ENCODE measurements at places on chromosomes 2 and 18. TPM values are rescaled to one million over a fixed set of nuclear protein-coding genes. Genes with fewer than 3 reads are reported as not detected.
A peak's percentile ranks its signal among the peaks of the same experiment; 100 is the strongest.

The CHRND gene
- 0.72 TPM for polyA plus RNA-seq

The C1GALT1C1L gene
- polyA plus RNA-seq = 4.2 TPM

The KRTCAP3 gene
- polyA plus RNA-seq = 7.4 TPM

The PMAIP1 gene
- polyA plus RNA-seq = 3.4 TPM

The TXNL1 gene
- polyA plus RNA-seq = 108 TPM

The GREB1L gene
- 2.1 TPM for polyA plus RNA-seq

The TSPYL6 gene
- 0.13 TPM for polyA plus RNA-seq

The CYP26B1 gene
- 14.8 TPM for polyA plus RNA-seq

The NPPC gene
- 0.59 TPM for polyA plus RNA-seq

The ANKRD29 gene
- 1.7 TPM for polyA plus RNA-seq

The CYP27C1 gene
- 6.6 TPM for polyA plus RNA-seq

The AFF3 gene
- polyA plus RNA-seq = 26.6 TPM

The TUBB8B gene
- 0.76 TPM for polyA plus RNA-seq

- no peak for DNase-seq
These were observed 217.1 kb upstream of the CYRIA start for GRCh38 chr2:16882706-16883105.

DNA sequence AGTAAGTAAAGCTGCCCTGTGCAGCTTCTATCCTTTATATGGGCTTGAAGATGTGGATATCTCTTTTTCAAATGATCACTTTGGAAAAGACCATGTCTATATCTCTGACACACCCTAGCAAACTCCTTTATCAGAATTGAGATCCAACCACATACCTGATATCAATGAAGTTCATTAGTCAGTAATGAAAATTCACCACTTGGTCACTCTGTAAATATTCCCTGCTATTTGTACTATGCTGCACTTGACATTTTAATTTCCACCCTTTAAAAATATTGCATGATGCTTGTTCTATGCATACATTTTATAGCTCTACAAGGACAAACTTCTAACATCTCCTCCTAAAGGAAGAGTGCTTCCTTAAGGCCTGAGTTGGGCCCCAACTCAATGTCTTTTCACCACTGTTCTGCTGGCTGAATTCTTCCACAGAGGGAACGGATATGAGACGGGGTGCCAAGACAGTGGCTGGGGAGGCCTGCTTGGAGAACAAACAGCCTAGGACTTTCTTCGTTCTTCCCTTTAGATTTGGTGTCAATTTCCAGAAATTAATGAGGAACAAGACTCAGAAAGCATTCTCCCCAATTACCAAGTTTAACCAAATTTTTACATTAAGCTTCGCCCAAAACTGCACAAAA lies at the start of gene GKN2:
Gene GKN2 (minus strand): TSS at position 7 of the 635 bp plus-strand sequence. CDS start 32 bp downstream, outside the sequence.
- no peak for DNase-seq

- no peak for DNase-seq
These were observed 1131.1 kb upstream of the CDH2 start for GRCh38 chr18:29307982-29308381.

GRCh38 chr2:233546101-233546500 lies 20.5 kb downstream of the USP40 start:
- DNase-seq = no peak

- no peak for DNase-seq
These were observed 148.7 kb downstream of the TPO start for GRCh38 chr2:1561811-1562421.

GRCh38 chr2:131093696-131094462 lies 619 bp upstream of the FAM168B start:
- DNase-seq = no peak

DNA sequence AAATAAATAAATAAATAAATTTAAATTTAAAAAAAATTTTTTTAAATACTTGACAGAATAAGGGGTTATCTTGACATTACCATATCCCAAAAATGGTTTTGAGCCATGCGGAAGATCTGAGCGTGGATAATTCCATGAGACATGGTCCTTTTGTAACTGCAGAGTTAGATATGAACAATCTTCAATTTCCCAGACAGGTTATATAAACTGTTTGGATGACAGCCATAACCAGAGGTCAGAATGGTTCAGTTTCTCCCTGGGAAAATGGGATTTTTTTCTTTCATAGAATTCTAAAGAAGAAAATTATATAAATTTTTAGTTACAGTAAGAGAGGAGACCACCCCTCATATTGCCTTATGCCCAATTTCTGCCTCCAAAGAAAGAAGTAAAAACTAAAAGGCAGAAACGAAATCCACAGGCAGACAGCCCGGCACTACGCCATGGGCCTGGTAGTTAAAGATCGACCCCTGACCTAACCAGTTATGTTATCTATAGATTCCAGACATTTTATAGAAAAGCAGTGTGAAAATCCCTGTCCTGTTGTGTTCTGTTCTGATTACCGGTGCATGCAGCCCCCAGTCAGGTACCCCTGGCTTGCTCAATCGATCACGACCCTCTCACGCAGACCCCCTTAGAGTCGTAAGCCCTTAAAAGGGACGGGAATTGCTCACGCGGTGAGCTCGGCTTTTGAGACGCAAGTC lies 3.0 kb downstream of the GALM start:
- DNase-seq = no peak

DNA sequence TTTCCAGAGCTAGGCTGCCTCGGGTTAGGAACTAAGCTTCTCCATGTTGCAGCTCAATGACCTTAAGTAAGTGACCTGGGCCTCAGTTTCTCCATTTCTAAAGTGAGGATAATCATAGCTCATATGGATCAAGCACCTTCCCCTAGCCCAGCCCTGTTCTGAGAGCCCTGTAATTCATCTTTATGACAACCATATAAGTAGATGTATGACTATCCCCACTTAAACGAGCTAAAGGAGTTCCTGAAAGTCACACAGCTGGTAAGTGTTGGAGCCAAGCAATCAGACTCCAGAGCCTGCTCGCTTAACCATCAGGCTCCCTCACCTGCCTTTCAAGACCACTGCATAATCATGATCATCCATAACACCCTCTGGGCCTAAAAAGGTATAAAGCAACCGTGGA lies 135.4 kb downstream of the SP3 start:
- no peak for DNase-seq

DNA sequence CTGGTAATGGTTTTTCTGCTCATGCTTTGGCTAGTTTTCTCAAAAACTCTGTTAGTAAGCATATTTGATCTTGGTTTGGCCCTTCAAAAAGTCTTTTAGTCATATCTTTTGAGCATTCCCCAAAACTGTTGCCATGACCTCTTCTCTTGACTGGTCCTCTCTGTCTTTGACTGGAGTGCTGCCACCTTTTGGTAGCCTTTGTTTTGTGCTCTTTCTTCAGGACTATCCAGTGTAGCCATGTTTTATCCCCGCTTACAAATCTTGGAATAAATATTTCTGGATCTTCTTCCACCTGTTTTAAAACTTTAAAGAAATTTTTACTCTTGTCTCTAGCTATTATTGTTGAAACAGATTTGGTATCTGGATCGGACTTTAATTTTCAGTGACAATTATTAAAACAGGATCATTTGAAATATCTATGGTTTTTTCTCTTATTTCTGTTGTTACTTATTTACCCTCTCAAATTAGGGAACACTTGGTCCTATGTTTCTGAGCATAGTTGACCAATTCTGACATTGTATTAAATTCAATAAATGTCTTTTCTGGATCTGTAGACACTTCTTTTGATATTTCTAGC lies 965 bp upstream of the ELOA2 start:
- no peak for DNase-seq

GRCh38 chr2:1748176-1748740 lies 3.9 kb upstream of the PXDN start:
- DNase-seq = no peak

DNA sequence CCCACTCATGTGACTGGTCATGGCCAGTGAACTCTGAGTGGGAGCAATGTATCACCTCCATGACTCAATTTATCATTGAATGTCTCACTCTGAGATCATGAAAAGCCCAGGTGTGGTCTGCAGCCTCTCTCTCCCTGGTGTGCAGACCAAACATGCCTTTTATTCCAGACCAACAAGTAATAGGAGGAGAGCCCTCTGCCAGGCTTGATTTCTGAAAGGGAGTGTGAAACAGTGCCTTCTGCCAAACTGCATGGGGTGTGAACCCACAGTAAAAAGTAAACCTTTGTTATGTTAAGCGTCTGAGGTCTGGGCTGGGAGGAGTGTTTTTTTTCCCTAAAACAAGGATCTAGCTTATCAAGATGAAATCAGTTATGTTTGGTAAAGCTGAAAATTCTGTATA lies 601.2 kb downstream of the ADCYAP1 start:
- no peak for DNase-seq

- DNase-seq = no peak
These were observed 30.4 kb downstream of the CYTIP start for GRCh38 chr2:157413326-157414035.

- DNase-seq = no peak
These were observed 154.4 kb upstream of the EPAS1 start for GRCh38 chr2:46142546-46143428.

DNA sequence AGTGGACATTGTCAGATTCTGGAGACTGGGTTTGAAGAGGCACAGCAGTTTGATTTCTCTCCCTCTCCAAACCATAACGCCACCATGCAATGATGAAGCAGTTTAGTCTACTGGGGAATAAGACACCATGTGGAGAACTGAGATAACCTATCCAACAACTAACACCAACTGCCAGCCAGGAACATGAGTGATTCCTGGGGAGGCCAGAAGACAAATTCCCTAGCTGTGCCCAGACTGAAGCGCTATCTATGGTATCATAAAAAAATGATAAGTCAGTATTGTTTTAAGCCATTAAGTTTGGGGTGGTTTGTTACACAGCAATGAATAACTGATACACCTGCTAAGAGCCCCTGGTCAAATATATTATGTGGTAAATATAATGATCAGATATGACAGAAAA lies 129.3 kb downstream of the EXOC6B start:
- DNase-seq = no peak

DNA sequence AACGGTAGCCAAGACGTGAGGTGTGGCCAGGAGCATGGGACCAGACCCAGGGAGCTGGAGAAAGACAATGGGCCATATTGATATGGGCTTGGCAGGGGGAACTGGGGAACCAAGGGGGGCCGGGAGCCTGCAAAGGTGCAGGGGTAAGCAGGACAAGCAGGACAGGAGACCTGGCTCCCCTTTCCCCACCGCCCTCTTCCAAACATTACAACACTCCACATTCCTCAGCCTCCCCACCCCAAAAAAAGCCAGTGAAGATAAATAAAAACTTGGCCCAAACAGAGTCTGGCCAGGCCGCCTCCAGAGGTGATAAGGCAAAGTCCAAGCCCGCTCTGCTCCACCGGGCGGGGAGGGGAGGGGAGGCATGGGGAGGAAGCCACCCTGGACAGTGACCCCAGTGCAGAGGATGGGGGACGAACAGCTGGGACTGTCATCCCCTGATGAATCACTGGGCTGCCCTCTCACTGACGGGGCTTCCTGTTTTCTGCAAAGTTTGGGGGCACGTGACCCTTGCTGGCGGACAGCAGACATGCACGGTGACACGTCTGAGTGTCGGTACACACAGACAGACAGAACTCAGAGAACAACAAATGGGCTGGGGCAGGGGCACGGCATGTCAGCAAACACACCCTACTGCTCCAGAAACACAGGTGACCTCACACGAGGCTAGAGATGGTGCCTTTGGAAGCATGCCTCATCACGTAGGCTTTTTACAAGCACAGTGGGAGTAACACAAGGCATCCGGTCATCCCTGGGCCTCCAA lies 100.2 kb downstream of the TNS1 start:
- peak; percentile 59 for DNase-seq

GRCh38 chr2:110768591-110768990 lies 36.2 kb downstream of the ACOXL start:
- DNase-seq = no peak

DNA sequence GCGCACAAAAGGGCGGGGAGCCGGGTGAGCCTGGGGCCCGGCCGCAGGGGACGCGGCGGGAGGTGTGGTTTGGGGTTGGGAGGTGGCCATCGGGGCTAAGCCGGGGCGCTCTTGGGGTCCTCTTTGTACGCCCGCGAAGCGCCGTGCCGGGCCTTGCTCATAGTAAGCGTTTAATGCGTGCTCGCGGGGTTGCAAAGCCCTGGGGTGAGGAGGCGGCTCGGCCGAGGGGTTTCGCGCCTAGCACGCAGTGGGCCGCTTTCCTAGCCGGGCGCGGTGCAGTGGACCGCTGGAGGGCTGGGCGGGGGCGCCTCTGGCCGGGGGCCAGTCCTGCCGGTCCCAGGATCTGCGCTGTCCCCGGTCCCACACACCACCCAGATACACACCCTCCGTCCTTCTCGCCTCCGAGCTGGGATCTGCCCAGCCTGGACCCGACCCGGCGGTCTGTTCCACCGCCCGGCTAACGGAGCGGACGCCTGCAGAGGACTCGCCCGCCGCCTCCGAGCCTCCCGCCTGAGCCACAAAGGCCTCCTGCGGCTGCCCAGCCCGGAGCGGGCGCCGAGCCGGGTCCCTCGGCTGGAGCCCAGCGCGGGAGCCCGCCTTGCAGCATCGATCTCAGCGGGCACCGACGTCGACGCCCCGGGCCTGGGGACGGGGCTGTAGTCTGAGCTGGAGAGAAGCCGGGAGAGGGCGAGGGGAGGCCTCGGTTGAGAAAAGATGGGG lies 564 bp downstream of the DPYSL5 start:
- DNase-seq = no peak

- no peak for DNase-seq
These were observed 37.3 kb upstream of the LNPK start for GRCh38 chr2:176039375-176039774.

DNA sequence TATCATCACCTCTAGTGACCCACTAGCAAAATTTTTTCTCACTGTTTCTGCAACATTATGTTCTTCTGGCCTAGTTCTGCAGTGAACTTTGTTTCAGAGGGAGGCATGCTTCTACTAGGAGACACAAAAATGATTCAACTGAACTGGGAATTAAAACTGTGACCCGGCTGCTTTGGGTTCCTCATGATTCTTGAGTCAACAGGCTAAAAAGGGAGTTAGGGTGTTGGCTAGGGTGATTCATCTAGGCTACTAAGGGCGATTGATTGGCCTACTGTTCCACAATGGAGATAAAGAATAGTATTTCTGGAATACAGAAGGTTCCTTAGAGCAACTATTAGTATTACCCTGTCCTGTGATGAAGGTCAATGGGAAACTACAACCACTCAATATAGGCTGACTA lies 179.5 kb downstream of the PPP1R1C start:
- no peak for DNase-seq

DNA sequence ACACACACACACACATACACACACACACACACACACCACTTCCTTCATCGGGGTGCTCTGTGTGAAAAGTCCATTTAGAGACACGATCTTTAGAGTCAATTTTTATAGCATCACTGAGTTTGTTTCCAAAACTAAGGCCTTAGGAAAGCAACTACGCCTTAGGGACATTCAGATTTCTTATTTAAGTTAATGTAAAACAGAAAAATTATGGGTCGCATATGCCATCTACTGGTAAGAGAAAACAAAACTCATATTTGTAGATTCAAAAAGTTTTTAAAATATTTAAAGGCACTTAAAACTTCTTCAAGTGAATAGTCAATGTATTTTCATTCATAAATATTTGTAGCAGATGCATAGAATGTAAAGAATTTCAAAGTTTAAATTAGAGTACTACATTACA lies 166.2 kb downstream of the ATAD2B start:
- DNase-seq = peak; percentile 39

- DNase-seq = no peak
These were observed 18.1 kb downstream of the REG1A start for GRCh38 chr2:79138385-79138784.

All from left renal cortex interstitium (tissue), 4 donors.